ENCODE measurements at places on chromosomes 7 and 10.

DNA sequence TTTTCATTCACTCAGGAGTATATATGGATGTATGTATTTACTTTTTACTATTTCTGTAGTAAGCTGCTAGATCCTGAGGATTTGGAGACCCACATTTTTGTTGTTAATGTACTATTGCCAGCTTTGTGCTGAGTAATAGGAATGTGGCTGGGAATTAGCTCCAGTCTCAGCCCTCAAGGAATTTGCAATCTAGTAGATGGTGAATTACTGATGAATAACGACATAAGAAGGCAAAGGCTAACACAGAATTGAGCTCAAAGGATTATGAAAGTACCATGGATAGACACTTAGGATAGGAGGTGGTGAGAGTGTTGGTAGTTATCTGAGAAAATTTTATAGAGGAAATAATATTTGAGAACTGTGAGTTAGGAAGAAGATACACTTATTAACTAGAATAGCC is 19.9 kb downstream of the CASD1 start:
- no peak for DNase-seq

DNA sequence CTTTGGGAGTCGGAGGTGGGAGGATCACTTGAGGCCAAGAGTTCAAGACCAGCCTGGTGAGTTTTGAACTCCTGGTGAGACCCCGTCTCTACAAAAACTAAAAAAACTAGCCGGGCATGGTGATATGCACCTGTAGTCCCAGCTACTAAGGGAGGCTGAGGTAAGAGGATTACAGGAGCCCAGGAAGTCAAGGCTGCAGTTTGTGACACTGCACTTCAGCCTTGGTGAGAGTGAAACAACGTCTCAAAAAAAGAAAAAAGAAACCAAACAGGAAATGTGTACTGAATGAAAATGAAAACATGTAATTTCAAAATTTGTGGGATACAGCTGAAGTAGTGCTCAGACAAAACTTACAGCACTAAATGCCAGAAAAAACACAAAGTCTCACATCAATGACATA is 7.6 kb downstream of the ARHGAP12 start:
- no peak for DNase-seq

- no peak for DNase-seq
These were observed 26.8 kb upstream of the THSD7A start for GRCh38 chr7:11858622-11859302.

GRCh38 chr7:143954135-143954534 is 509 bp upstream of the OR2F1 start:
- no peak for DNase-seq

DNA sequence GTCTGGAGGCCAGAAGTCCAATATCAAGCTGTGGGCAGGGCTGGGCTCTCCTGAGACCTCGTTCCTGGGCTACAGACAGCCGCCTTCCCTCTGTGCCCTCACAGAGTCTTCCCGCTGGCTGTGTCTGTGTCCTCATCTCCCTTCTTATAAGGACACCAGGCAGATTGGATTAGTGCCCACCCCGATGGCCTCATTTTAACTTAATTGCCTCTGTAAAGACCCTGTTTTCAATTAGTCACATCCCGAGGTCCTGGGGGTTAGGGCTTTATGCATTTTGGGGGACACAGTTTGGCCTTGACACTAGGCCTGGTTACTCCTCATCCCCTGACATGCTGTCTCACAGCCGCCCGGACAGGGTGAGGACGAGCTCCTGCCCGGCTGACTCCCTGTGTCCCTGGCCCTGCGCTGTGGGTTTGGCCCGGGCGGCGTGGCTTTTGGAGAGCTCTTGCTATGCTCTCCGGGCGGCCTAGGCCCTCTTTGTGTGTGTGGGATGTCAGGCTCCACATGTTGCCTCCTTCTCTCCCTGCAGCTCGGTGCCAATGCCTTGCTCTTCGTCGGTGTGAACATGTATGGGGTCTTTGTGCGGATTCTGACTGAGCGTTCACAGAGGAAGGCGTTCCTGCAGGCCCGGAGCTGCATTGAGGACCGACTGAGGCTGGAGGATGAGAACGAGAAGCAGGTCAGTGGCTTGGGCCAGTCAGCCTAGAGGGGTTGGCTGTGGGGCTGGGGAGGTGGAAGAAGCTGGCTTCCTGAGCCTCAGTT is 18.2 kb downstream of the ADCY1 start:
- DNase-seq: no peak

- DNase-seq: no peak
These were observed 93.4 kb upstream of the ADRB1 start for GRCh38 chr10:113950268-113950667.

DNA sequence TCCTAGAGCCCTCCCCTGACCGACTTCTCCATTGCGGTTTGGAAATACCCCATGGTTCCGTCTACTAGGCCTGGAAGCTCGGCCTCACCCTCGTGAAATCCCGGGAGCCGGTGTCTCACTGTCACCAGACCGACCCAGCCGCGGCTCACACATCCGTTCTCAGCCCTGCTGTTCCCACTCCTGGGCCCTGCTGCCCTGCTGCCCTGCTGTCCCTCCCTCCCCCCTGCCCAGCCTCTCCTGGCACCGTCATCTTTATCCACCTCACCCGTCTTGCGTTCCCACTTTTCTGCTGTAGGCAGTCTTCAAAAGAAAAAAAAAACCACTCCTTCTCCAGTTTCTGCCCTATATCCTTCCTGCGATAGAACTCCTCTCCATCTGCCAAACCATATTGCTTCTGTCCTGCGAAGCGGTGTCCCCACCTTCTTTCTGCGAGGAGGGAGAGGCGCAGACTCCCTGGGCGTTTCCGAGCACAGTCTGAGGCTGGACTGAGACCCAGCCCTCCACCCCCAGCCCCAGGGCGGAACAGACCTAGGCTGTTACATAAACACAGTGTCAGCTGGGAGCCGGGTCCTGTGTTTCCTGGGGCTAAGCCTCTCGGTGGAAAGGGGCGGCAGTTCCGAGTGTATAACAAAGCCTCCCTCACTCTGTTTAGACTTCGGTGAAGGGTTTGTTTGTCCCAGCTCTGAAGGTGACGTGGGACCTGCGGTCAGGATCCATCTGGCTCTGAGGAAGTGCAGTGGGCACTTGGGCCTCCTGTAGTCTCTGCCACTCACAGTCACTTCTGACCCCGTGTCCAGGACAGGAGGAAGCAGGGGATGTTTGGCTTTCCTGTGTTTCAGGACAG is 2.8 kb downstream of the AGAP3 start:
- no peak for DNase-seq

GRCh38 chr10:93567277-93568104 is 1.0 kb downstream of the FFAR4 start:
- DNase-seq: no peak

DNA sequence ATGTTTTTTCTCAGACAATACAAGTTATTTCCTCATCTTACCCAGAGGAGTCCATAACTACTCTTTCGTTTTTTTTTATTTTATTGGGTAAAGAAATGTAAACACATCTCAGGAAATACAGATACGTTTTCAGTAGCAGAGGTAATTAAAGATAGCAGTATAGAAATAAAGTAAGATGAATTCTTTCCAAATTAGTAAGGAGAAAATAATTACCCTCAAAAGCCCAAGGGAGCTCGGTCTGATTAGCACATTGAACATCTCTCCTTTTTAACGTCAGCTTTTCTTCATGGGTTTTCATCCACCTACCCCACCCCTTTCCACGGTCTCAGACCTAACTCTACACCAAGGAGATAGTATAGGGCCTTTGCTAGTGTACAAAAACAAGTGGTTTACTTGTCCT is 294.2 kb downstream of the GRID1 start:
- DNase-seq: no peak

GRCh38 chr10:124928545-124928944 is 13.4 kb upstream of the ZRANB1 start:
- no peak for DNase-seq

DNA sequence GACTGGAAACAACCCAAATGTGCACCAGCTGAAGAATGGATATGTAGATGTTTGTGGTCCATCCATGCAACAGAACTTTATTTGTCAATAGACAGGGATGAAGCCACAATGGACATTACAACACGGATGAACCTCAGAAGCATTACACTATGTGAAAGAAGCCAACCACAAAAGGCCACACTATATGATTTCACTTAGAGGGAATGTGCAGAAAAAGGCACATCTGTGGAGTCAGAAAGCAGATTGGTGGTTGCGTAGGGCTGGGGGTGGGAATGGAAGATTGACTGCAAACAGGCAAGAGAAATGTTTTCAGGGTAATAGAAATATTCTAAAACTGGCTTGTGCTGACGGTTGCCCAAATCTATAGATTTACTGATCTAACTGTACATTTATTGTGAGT is 34.3 kb upstream of the WASHC2A start:
- no peak for DNase-seq

DNA sequence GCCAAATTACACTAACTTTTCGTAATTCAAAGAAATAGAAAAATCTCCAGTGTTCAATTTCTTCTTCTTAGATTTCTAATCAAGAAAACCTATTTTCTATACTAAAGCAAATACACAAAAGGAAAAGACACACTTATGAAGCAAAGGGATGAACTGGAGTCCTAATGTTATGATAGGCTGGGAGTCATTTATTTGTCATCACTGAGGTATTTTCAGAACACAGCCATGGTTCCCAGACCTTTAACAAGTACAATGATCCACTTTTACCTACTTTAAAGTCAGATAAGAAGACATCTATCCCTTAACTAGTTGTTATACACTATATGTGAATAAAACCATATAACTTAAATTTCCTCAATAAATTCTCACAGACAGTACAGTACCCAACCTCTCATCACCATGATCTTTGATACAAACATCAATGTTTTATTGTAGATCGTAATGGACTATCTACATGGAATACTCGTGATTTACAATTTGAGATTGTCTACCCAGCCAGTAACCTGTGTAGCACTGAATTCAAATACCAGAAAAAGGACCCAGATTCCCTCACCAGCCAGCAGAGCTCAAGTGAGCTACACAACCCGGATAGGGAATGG is 12.5 kb downstream of the ASNS start:
- DNase-seq: no peak

- peak; percentile 45 for DNase-seq
These were observed 1.9 kb upstream of the SH2D4B start for GRCh38 chr10:80535671-80536360.
